ENCODE measurements at places on chromosomes 12 and 14. TPM values are rescaled to one million over a fixed set of nuclear protein-coding genes. Genes with fewer than 3 reads are reported as not detected.

- no peaks in the 10 kb centered on the region for H3K4me1 ChIP-seq
- no peak for DNase-seq
- no peaks in the 10 kb centered on the region for H3K36me3 ChIP-seq
- no peak overlapping the region for H3K27ac ChIP-seq
Observed at GRCh38 chr14:48247977-48248376, 572.6 kb upstream of the MDGA2 start.

DNA sequence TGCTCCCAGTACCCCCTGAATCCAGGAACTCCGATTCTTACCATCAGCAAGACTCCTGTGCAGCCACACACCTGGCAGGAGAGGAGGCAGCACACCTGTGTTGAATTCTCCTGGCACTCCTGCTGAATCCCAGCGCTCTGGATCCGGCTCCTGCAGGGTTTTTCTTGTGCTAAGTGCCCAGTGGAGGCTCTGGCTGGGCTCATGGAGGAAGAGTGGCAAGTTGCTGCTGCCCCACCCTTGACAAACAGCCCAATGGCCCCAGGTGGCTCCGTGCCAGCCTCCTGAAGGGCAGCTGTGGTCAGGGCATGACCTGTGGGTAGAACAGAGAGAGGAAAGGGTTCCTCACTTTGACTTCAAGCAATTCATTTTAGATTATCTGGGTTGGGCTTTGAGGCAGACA is 20.0 kb downstream of the CRACR2A start:
- H3K27me3 ChIP-seq, result no peaks in the 10 kb centered on the region
- no peak overlapping the region for H3K27ac ChIP-seq
- H3K4me1 ChIP-seq, result peaks cover 2% of the 10 kb centered on the region

GRCh38 chr12:45708901-45709300 is 20.6 kb upstream of the ARID2 start:
- H3K27ac ChIP-seq, result no peak overlapping the region
- H3K4me3 ChIP-seq, result no peak overlapping the region
- H3K4me1 ChIP-seq, result no peaks in the 10 kb centered on the region
- no peaks in the 10 kb centered on the region for H3K36me3 ChIP-seq

GRCh38 chr12:112734859-112735695 is 56.5 kb upstream of the RPH3A start:
- DNase-seq, result no peak
- H3K27ac ChIP-seq, result no peak overlapping the region
- H3K36me3 ChIP-seq, result no peaks in the 10 kb centered on the region
- no peaks in the 10 kb centered on the region for H3K4me1 ChIP-seq
- H3K4me3 ChIP-seq, result no peak overlapping the region

- no peaks in the 10 kb centered on the region for H3K36me3 ChIP-seq
- no peaks in the 10 kb centered on the region for H3K27me3 ChIP-seq
- no peak overlapping the region for H3K4me3 ChIP-seq
- no peak for DNase-seq
- peak overlapping the region; percentile 91 for H3K27ac ChIP-seq
- peaks cover 5% of the 10 kb centered on the region for H3K4me1 ChIP-seq
Observed at GRCh38 chr12:74509886-74510285, 27.7 kb upstream of the ATXN7L3B start.

GRCh38 chr12:42565633-42566032 is 23.9 kb downstream of the PRICKLE1 start:
- no peak overlapping the region for H3K4me3 ChIP-seq
- peak; percentile 15 for DNase-seq
- H3K27ac ChIP-seq, result no peak overlapping the region
- no peaks in the 10 kb centered on the region for H3K36me3 ChIP-seq

GRCh38 chr14:36816481-36816880 is 154.8 kb downstream of the PAX9 start:
- no peak overlapping the region for H3K4me3 ChIP-seq
- DNase-seq, result no peak
- no peaks in the 10 kb centered on the region for H3K36me3 ChIP-seq
- no peak overlapping the region for H3K27ac ChIP-seq
- no peaks in the 10 kb centered on the region for H3K27me3 ChIP-seq

Gene AQP6
- total RNA-seq, result not detected

Gene IL22
- total RNA-seq, result not detected

Gene ARF6
- 35.2 TPM for total RNA-seq

All from K562 (cell line).